ENCODE measurements at places on chromosomes 1 and 21. TPM values are rescaled to one million over a fixed set of nuclear protein-coding genes. Genes with fewer than 3 reads are reported as not detected.

The CNTN2 gene
- not detected for total RNA-seq

The DESI2 gene
- total RNA-seq, result 25.1 TPM

The LENEP gene
- not detected for total RNA-seq

The IFT25 gene
- 29.9 TPM for total RNA-seq

The DNAJC28 gene
- total RNA-seq, result 0.49 TPM

The KCNE2 gene
- total RNA-seq, result not detected

The FBXO2 gene
- 8.4 TPM for total RNA-seq

The TMEM50A gene
- 66.9 TPM for total RNA-seq

The ASCL5 gene
- 0.10 TPM for total RNA-seq

The AK2 gene
- total RNA-seq, result 153 TPM

The DDAH1 gene
- total RNA-seq, result 7.0 TPM

The MPL gene
- not detected for total RNA-seq

The MMEL1 gene
- not detected for total RNA-seq

The PINK1 gene
- total RNA-seq, result 26.2 TPM

The KRTAP26-1 gene
- total RNA-seq, result not detected

The WDR4 gene
- total RNA-seq, result 30.5 TPM

The CLCNKA gene
- total RNA-seq, result not detected

The TACSTD2 gene
- not detected for total RNA-seq

The CFAP74 gene
- not detected for total RNA-seq

The MANEAL gene
- 25.5 TPM for total RNA-seq

The DNALI1 gene
- total RNA-seq, result 0.38 TPM

The OR10Z1 gene
- not detected for total RNA-seq
